ENCODE measurements at places on chromosomes 7 and 10.

- H3K4me3 ChIP-seq: no peak overlapping the region
- DNase-seq: no peak
Observed at GRCh38 chr7:158317238-158318205, 270.1 kb downstream of the PTPRN2 start.

- DNase-seq: no peak
- no peak overlapping the region for H3K4me3 ChIP-seq
- H3K4me1 ChIP-seq: peaks cover 12% of the 10 kb centered on the region
Observed at GRCh38 chr10:95304463-95304862, 13.7 kb upstream of the PDLIM1 start.

- no peak overlapping the region for H3K4me3 ChIP-seq
- H3K27me3 ChIP-seq: no peaks in the 10 kb centered on the region
- H3K27ac ChIP-seq: no peak overlapping the region
- no peaks in the 10 kb centered on the region for H3K4me1 ChIP-seq
- DNase-seq: no peak
Observed at GRCh38 chr7:85290269-85290668, 103.4 kb upstream of the SEMA3D start.

- no peaks in the 10 kb centered on the region for H3K36me3 ChIP-seq
- no peaks in the 10 kb centered on the region for H3K27me3 ChIP-seq
- no peak overlapping the region for H3K27ac ChIP-seq
- peak; percentile 43 for DNase-seq
- H3K4me1 ChIP-seq: no peaks in the 10 kb centered on the region
- H3K4me3 ChIP-seq: no peak overlapping the region
Observed at GRCh38 chr7:51982653-51983052, 666.0 kb upstream of the COBL start.

DNA sequence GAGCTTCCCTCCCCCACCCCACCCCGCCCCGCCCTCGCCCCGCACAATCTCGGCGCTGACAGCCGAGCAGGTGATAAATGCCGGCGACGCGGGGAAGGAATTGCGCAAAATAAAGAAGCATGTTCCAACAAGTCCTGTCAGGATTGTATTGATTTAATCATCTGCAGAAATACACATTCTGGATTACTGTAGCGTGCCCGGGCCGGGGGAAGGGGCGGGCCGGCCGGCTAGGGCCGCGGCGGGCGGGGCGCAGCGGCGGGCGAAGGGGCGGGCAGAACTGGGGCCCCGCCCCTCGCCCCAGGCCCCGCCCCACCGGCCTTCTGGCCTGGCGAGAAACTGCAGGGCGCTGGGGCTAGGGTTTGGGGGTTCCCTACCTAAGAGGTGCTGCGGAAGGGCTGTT lies 88.9 kb upstream of the PAX2 start:
- H3K27me3 ChIP-seq: peaks cover 10% of the 10 kb centered on the region
- no peaks in the 10 kb centered on the region for H3K36me3 ChIP-seq
- no peak for DNase-seq
- no peak overlapping the region for H3K27ac ChIP-seq
- no peaks in the 10 kb centered on the region for H3K4me1 ChIP-seq
